ENCODE measurements at places on chromosomes 2 and 18.

DNA sequence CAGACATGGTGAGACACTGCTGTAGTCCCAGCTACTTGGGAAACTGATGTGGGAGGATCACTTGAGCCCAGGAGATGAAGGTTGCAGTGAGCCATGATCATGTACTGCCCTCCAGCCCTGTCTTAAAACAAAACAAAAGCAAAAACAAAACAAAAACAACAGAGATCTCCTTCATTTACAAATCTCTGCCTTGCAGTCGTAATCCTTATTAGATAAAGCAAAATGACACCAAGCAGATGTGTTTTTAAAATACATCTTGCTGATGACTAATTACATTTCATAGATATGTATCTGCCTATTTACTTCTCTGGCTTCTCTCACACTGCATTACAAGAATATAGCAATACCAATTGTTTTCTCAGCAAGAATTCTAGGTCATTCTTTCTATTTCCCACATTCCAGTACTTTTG lies 22.8 kb downstream of the NFE2L2 start:
- no peak for DNase-seq

- DNase-seq: no peak
These were observed 47.6 kb upstream of the IL1R1 start for GRCh38 chr2:102094917-102095316.

- no peak for DNase-seq
These were observed 4.5 kb downstream of the RAB31 start for GRCh38 chr18:9712611-9713010.

GRCh38 chr2:179512281-179513035 lies 247.8 kb upstream of the SESTD1 start:
- no peak for DNase-seq

- DNase-seq: no peak
These were observed 267.6 kb downstream of the METTL4 start for GRCh38 chr18:2303517-2304238.

- no peak for DNase-seq
These were observed 306.1 kb upstream of the KLHL29 start for GRCh38 chr2:23078784-23079434.

DNA sequence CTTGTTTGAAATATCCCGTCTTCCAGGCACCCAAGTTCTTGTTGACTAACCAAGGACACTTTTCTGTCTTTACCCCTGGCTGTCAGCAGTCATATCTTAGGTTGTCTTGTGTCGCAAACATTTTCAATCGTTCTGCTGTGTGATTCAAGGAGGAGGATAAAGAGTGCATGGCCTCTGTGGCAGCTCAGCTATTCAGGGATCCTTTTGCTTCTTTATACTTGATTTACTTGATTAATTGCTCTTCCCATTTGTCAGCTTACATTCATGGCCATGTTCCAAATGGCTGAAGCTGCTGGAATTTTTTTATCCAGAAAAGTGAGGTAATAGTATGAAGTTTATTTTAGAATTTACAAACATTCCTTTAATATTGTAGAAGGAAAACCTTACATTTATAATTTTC lies 97.3 kb upstream of the FZD5 start:
- DNase-seq: no peak

GRCh38 chr2:20052229-20052851 lies 912 bp upstream of the LAPTM4A start:
- no peak for DNase-seq

- DNase-seq: no peak
These were observed 7.0 kb upstream of the NXPH2 start for GRCh38 chr2:138787053-138787666.

DNA sequence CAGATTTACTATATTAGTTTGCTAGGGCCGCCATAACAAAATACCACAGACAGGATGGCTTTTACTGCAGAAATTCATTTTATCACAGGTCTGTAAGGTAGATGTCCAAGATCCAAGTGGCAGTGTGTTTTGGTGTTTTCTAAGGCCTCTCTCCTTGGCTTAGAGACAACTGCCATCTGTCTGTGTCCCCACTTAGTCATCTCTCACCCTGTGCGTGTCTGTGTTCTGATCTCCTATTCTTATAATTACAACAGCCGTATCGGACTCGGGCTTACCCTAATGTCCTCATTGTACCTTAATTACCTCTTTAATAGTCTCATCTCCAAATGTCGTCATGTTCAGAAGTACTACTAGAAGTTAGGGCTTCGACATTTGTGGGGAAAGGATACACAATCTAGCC lies 362.3 kb upstream of the CDH19 start:
- DNase-seq: no peak

- DNase-seq: no peak
These were observed 4.1 kb downstream of the ZEB2 start for GRCh38 chr2:144515696-144516410.

DNA sequence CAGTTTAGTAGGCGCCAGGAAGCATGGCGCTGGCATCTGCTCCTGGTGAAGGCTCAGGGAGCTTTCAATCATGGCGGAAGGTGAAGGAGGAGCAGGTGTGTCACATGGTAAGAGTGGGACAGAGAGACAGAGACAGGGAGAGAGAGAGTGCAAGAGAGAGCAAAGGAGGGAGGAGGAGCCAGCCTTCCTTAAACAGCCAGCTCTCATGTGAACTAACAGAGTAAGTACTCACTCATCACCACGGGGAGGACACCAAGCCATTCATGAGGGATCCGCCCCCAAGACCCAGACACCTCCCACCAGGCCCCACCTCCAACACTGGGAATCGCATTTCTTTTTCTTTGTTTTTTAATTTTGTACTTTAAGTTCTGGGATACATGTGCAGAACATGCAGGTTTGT lies 40.8 kb upstream of the CLASP1 start:
- DNase-seq: no peak

DNA sequence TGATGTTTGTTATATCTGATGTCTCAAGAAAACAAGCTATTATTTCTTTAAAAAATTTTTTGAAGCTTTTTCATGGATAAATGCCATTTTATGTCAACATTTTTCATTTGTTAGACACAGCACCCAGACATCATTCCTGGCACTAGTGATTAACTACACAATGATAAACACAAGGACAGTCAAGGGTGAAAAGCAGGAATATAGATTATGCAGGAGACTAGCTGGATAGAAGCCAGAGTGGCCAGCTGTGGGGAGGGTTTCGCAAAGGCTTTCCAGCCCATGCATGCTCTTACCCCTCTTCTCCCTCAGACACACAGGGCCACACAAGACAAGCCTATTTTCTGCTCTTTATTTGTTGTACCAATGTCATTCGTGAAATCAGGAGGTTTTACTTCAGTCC lies 127.1 kb upstream of the TTC39C start:
- no peak for DNase-seq

GRCh38 chr2:161223139-161223732 lies 63.0 kb downstream of the TANK start:
- DNase-seq: no peak

GRCh38 chr2:98901702-98902101 lies 34.3 kb downstream of the CRACDL start:
- no peak for DNase-seq

- DNase-seq: no peak
These were observed 107.4 kb downstream of the ARL6IP6 start for GRCh38 chr2:152825834-152826233.

DNA sequence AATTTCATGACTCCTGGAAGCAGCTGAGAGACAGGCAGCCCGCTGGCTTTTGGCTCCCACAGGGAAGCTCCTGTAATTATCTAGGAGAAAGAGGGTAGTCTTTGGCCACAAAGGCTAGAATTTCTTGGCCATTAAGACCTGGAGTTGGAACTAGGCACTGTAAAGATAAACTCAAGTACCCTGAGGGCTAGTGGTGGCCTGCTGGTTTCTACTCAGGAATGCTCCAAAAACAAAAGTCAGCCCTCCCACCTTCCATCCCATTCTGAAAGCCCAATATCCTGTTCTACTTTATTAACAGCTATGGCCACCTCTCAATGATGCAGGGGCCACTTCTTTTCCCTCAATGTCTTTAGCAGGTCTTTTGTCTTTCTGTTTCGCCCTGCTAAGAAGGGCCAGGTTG lies 34.0 kb upstream of the CYP26B1 start:
- DNase-seq: no peak

GRCh38 chr2:38850045-38850444 lies 25.7 kb downstream of the DHX57 start:
- DNase-seq: no peak

GRCh38 chr2:180604077-180604476 lies 376.3 kb upstream of the UBE2E3 start:
- DNase-seq: no peak

GRCh38 chr2:186339716-186340115 lies 146.3 kb upstream of the ZC3H15 start:
- DNase-seq: no peak

GRCh38 chr2:46765045-46765444 lies 150.6 kb downstream of the MCFD2 start:
- no peak for DNase-seq

GRCh38 chr18:74463254-74463653 lies 6.1 kb upstream of the DIPK1C start:
- no peak for DNase-seq

- no peak for DNase-seq
These were observed 120.5 kb upstream of the CCDC68 start for GRCh38 chr18:55079481-55080355.

DNA sequence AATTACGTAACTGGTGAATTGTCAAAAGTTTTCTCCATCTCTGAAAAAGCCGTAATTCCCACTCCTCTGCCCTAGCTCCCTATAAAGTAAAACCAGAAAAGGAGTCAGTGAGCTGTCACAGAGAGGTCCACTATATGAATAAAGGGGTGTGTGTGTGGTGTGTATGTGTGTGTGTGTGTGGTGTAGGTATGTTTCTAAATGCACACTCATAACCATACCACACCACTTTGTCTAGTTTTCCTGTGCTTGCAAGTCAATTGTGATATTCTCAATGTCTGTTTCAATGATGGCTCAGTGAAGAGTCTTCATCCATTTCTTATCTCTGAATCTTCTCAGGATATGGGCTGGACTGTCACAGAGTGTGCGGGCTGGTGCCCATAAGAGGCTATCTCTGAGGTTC lies 54.8 kb upstream of the CCDC68 start:
- no peak for DNase-seq

- DNase-seq: no peak
These were observed 11.8 kb downstream of the CYP27C1 start for GRCh38 chr2:127208313-127208712.

- no peak for DNase-seq
These were observed 130.4 kb upstream of the DSEL start for GRCh38 chr18:67646890-67647289.

GRCh38 chr2:108169982-108170625 lies 69.7 kb upstream of the SULT1C3 start:
- DNase-seq: no peak

GRCh38 chr2:24855022-24855622 lies 61.9 kb downstream of the CENPO start:
- no peak for DNase-seq

- DNase-seq: no peak
These were observed 49.3 kb upstream of the ROCK2 start for GRCh38 chr2:11393711-11394236.

- DNase-seq: no peak
These were observed 125.6 kb downstream of the PLB1 start for GRCh38 chr2:28621172-28622100.

DNA sequence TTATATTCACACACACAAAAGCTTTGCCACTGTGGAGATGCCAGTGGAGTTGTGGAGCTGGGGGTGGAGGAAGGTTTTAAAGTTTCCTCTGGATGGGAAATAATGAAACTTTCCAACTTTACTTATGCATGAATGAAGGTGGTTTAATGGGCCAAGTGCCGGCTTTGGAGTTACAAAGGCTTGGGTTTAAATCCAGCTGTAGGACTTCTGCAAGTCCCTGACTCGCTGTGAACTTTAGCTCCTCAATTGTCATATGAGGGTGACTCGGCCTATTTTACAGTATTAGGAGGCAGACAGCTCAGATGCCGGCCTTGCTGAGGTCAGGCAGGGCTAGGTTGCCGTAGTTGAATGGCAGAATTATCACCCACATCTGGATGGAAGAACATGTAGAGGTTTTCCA lies 415.8 kb upstream of the TRIB2 start:
- DNase-seq: no peak

DNA sequence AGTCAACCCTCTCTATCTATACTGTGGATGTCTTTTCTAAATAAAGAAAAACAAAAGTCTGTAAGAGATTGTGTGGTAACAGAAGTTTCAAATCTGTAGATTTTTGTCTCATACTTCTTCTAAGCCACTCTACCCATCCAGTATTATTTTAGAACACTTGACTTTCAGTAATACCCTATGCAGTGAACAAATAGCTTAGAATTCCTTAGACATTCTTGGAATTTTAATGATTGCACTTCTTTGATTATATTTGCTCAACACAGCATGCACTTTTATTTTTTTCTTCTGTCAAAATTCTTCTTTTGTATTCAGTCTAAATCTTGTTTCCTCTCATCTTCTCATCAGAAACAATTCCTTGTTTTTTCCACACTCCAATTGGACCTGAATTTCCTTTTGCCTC lies 1080.2 kb downstream of the SUCLG1 start:
- DNase-seq: no peak

DNA sequence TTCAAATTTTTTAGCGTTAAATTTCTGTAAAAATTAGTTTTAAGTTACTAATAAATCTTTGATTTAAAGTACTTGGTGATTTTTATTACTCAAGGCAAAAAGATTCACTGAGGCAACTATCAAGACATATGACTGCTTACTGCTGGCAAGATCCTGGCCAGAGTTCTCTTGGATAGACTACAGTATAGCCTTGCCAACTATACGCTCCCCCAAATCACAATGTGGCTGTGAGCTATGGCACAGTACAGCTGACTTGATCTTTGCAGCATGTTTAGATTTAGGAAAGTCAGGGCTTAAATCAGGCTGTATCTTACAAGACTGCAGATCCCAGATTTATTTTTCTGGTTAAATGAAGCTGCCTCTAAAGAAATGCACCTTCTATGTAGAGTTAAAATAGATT lies 26.5 kb downstream of the MSTN start:
- no peak for DNase-seq

GRCh38 chr2:47237375-47238334 lies 82.5 kb upstream of the STPG4 start:
- DNase-seq: no peak

DNA sequence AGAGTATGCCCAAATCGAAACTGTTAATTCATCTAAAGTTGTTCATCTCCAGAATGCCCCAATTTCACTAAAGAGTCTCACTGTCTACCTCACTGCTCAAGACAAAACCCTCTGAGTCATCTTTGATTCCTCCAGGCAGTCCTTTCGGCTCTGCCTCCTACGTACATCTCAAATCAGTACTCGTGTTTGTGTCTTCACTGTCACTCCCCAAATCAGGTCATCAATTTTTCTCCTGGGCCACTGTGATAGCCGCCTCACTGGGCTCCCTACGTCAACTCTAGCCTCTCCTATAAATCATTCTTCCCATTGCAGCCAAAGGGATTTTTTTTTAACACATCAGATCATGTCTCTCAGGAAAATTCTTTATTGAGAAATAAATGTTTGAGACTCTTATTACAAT lies 42.1 kb upstream of the TTC39C start:
- no peak for DNase-seq

DNA sequence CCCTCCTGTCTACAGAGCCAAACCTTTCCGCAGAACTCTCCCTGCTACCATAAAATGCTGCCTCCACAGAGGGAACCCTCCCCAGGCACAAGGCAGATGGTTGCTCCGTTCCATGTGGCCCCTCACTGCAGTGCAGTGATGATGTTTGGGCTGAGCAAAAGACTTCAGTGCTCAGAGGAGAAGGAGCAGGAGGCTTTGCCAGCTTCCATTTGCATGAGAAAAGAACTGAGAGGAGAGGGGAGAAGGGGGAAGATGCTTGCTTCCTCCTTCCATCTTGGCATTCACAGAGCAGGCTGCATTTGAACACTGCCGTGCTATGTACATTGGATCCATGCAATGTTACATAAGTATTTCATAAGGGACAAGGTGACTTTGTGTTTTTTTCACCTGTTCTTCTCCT lies 46.6 kb upstream of the TMEM200C start:
- DNase-seq: no peak
